ENCODE measurements at places on chromosomes 12 and 14.

DNA sequence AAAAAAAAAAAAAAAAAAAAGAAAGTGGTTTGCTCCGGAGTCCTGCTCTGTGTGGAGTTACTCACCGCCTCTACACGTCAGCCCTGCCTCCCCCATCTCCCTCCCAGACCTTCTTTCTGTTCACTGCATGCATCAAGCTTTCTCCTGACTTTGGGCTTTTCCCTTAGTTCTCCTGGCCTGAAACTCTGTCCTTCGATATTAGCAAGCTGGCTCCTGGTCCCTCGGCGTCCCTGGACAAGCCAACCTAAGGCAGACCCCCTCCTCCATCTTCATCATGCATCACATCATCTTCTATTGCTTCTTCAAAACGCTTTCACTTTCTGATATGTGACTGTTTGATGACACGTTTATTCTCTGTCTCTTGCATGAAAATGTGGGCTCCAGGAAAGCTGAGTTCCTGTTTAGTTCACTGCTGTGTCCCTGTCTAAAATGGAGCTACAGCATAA lies 40.6 kb downstream of the SLC15A4 start:
- no peak for DNase-seq

GRCh38 chr14:56147986-56148901 lies 30.0 kb downstream of the PELI2 start:
- DNase-seq = no peak

GRCh38 chr12:104182144-104182543 lies 33.4 kb upstream of the TXNRD1 start:
- DNase-seq = no peak

DNA sequence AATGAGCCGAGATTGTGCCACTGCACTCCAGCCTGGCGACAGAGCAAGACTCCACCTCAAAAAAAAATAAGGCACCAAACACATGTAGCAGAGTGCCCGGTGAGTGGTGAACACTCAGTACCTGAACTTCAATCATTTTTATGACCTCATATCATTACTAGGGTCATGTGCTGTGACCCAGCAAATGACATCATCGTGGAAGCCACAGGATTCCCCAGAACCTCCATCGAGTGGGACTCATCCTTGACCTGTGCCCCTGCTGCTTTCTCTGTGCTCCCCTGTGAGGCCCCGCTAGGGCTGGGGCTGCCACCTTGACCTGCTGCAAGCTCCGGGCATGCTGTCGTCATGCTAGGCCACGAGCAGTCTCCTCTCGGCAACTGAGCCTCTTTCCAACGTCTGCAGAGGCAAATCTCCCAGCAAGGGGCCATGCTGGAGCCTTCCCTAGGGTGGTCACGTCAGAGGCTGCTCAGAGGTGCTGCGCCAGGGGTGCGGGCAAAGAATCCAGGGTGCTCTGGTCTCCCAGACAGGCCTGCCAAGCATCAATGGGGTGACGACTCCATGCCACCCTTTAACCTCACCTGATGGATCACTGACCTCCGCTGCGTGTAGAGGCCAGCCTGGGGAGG lies 18.5 kb downstream of the GLTP start:
- no peak for DNase-seq

GRCh38 chr14:101500061-101500460 lies 61.2 kb upstream of the DIO3 start:
- DNase-seq = no peak

- DNase-seq = peak; percentile 58
Measured at GRCh38 chr12:53500142-53500775, 824 bp upstream of the TARBP2 start.

DNA sequence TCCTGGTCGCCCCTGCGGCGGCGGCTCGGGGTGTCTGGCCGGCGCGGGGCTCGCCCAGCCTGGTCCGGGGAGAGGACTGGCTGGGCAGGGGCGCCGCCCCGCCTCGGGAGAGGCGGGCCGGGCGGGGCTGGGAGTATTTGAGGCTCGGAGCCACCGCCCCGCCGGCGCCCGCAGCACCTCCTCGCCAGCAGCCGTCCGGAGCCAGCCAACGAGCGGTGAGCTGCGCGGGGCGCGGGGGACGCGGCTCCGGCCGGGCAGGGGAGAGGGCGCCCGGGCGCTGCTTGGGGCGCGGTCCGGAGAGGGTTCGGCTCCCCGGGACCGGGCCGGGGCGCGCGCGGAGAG lies at the start of gene LGALS3:
Gene LGALS3, plus strand, starts transcription at position 167 of the 342 bp plus-strand sequence. CDS start 8,122 bp downstream, outside the sequence.
- peak; percentile 48 for DNase-seq

DNA sequence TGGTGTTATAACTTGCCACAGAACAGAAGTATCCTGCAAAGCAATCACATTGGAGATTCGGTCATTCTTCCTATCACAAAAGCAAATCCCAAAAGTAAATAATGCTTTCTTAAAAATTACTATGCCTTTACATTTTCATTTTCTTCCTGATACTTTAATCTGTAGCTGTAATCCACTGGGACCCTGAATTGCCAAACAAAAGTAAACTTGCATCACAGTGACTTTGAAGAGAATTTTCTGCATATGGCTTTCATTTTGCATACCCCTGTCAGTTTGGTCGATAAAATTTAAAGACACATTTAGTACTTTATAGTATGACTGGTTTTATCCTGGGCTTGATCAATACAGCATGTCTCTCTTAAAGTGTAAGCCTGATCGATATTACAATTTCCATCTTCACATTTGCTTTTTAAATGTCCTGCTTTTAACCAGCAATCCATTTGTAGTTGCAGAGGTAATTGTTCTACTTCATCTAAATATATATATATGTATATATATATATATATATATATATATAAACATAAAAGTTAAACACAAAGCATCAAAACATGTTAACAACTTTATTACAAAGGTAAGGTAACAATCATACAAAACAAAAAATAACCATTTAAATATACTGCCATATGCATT lies 53.7 kb upstream of the PLEKHA5 start:
- DNase-seq = no peak
